IPS-NIHi11 (cell line): ENCODE measurements at places on chromosomes 5 and 9.
A peak's percentile ranks its signal among the peaks of the same experiment; 100 is the strongest.

GRCh38 chr9:99594056-99594780 lies 227.5 kb upstream of the NR4A3 start:
- DNase-seq = no peak

DNA sequence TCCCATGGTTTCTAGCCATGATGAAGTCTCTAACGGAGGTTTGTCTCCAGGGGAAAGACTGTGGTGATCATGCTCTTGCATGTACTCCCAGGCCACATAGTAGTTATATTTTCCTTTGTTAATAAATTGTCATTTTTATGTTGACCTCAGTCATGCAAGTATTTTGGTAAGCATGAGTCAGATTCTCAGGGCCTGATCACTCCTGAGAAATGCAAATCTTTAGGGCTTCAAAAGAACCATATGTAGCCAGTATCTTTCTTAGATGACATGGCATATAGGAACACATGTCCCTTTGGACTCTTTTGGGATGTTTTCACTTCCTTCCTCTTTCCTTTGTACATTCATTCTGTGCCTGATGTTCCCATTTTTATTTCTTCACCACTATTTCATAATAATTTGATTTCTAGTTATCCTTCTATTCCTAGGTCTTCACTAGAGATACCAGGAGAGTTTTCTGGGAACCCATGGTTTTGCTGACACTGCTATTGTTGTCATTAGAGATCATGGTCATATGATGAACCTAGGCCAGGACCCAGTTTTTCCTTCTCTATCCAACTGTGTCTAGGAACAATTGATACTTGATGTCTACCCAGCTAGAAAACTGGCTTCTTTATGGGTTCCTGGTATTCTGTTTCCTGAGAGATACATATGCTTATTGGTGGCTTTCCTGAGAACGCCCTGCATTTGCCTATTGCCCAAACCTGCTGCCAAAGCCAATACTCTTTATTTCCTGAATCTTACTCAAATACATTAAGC lies 248.1 kb upstream of the NREP start:
- no peak for DNase-seq

- no peak for DNase-seq
These were observed 12.9 kb downstream of the DYNC2I2 start for GRCh38 chr9:128643519-128644300.

DNA sequence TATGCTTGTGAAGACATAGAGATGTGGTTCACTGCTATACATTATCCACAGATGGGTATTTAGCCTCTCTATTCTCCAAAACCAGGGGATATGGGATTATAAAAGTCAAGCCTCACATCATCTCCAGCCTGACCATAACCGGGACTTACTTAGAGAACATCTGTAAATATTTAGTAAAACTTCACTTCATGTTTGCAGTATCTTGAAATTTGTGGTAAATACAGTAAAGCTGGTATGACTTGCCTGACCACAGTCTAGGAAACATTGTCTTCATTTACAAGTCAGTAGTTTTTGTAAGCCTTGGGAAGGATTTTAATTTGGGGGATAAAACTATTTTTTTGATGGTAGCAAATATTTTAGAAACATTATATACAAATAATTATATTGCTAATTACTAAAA lies 64.2 kb downstream of the MAST4 start:
- DNase-seq = no peak

DNA sequence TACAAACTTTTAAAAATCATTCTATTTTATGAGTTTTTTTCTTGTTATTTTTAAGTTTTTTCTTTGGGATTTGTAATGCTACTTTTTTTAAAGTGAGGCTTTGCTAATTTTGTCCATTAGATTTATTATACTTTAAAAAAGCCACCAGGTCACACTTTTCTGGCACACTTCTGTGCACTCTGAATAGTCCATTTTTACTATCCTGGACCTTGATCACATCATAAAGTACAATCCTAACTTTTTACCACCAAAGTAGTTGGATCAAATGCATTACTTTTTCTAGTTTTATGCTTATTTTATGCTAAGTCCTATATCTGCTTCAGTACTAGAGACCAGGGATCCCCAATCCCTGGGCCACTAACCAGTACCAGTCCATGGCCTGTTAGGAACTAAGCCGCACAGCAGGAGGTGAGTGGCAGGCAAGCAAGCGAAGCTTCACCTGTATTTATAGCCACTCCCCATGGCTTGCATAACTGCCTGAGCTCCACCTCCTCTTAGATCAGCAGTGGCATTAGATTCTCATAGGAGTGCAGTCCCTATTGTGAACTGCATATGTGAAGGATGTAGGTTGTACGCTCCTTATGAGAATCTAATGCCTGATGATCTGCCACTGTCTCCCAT lies 16.0 kb downstream of the FRRS1L start:
- DNase-seq = no peak

GRCh38 chr5:171957591-171958251 lies 48.7 kb downstream of the FBXW11 start:
- DNase-seq = no peak

- DNase-seq = no peak
These were observed 83.5 kb downstream of the ARHGAP26 start for GRCh38 chr5:142853682-142854081.

GRCh38 chr9:8858596-8859161 lies 1059.1 kb upstream of the DMAC1 start:
- peak; percentile 8 for DNase-seq

GRCh38 chr5:133635051-133635450 lies 22.7 kb upstream of the FSTL4 start:
- no peak for DNase-seq

DNA sequence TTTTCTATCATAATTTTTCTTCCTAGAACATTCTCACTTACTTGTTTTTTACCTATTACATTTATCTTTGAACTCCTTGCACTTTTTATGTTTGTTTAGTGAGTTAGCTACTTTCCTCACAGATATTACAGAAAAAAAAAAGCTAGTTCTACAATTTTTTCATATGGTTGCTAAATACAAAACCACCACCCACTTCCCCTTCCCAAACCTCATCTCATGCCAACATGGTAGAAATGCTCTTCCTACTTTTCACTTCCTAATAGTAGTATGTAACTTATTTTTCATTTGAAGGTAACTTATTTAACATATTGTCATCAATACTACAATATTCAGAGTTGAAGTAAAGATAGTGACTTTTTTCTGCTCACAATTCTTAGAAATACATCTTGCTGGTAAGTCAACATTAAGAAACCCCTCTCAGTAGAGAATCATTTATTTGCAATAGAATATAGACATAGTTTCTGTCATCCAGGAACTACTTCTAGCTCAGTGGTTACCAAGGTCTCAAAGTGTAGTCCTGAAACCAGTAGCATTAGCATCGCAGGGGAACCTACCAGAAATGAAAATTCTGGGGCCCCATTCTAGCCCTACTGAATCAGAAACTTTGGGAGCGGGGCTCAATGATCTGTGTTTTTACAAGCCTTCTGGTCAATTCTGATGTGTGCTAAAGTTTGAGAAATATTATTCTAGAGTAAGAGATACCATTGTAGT lies 1124.6 kb downstream of the DTWD2 start:
- no peak for DNase-seq

DNA sequence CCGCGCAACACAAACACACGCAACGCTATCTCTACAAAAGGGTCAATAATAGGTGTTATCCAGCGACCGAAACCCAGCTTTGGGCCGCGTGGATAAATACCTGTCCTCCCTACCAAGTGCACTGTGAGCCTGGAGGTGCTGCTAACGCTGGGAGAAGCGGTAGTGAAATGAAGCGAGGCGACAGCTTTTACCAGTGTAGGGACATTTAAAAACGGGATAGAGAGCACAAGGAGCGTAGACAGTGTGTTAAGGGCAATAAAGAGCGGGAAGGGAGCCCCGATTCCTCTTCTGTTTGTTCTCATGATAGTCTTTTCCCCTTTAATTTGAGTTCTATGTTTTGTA lies 421 bp upstream of the DEPDC1B start:
- no peak for DNase-seq

GRCh38 chr9:78909566-78909965 lies 612.6 kb downstream of the PSAT1 start:
- DNase-seq = no peak

DNA sequence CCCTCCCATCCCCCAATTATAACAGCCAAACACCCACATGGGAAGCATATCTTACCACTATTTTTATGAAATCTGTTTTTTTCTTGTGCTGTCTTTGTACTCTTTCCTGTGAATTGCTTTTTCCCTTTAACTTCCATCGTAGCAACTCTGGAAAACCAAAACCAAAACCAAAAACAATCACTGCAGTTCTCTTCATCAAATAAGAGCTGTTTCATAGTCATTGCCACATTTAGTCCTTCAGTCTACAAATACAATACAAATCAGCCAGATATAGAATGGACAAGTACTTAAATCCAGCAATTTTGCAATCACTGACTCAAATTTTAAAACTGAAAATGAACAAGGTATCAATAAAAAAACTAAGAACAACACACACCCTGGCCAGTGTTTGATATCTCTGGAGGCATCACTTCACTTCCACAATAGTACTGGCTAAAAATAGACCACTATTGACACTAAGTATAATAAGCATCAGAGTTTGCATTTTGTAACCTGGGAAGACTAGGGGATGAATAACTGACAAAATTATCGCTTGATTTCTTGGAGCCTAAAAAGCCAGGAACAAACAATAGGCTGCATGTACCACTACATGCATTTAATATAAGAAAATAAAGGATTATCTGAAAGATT lies 5.4 kb downstream of the PUM3 start:
- DNase-seq = no peak

DNA sequence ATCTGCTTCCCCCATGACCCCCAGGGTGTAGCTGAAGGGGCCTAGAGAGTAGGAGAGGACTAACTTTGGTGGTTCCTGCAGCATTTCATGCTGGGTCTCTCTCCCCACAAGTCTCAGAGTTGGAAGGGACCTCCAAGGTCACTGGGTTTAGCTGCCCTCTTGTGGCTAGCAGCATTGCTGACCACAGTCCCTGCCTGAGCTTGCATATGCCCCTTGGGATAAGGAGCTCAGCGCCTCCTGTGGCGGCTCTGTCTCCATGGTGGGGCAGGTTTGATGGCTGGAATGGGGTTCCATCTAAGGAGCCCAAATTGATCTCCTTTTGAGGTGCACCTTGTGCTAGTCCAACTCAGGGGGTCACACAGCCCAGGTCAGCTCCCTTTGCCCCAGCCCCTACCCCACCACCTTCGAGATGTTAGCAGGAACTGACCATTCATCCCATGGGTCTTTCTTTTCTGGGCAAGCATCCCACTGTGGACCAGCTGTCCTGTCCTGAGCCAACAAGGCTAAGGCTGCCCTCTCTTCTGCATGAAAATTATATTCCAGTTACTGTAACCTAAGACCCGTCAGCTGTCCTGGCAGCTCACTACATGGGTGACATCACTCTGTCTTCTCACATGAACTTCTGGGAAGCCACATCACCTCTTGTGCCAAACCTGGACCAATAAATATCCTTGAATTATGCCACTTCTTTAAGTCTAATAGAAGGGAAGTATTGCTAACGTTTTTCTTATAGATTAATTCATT lies 196.2 kb downstream of the HSPA4 start:
- DNase-seq = peak; percentile 79

DNA sequence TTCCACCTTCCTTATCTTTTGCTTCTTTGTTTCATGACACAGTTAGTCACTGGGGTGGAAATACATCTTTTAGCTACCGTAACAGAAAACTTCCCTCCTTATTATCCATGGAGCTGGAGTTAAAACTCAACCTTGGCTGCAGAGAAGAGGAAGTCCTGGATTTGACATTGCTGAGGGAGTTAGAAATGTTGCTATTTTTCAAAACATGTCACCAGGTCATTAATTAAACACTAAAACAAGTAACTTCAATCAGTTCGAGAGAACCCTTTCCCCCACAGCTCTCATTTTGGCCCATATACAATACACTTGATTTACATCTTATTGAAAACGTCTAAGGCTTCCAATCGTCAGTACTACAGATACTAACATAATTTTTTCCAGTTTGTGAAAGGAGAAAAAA lies 237.9 kb upstream of the CD180 start:
- DNase-seq = no peak

DNA sequence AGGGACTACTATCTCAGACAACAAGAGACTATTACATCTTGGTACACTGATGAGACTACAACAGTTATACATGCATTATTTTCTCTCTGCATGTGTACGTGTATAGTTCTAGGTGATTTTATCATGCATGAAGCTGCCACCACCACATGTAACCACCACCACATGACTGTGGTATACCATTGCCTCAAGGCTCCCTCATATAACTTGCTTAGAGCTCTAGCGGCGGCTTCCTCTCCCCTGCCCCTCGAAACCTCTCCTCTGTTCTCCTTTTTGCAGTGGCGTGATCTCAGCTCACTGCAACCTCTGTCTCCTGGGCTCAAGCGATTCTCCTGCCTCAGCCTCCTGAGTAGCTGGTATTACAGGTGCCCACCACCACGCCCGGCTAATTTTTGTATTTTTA lies 162.3 kb downstream of the AOPEP start:
- no peak for DNase-seq

DNA sequence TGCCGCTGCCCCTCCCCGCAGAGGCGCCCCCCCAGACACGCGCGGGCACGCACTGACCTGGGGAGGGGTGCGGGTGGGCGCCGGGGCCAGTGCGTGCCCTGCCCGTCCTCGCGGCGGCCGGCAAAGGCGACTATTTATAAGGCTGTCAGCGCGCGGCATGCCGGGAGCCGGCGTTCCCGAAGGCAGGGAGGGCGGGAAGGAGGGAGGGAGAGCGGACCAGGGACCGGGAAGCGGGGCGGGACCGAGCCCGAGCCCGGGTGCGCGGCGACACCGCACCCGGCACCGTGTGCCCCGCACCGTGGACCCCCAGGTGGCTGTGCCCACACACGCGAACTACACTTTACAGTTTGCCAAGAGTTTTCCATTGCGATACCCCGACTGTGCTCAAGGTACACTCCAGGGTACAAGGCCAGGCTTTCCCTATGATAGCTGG lies at the start of gene AK1:
AK1 (minus strand) TSS at position 110 of the 433 bp plus-strand sequence. CDS start 3,058 bp downstream, outside the sequence.
- DNase-seq = peak; percentile 89

- no peak for DNase-seq
These were observed 19.3 kb downstream of the DMRT3 start for GRCh38 chr9:995781-996180.

DNA sequence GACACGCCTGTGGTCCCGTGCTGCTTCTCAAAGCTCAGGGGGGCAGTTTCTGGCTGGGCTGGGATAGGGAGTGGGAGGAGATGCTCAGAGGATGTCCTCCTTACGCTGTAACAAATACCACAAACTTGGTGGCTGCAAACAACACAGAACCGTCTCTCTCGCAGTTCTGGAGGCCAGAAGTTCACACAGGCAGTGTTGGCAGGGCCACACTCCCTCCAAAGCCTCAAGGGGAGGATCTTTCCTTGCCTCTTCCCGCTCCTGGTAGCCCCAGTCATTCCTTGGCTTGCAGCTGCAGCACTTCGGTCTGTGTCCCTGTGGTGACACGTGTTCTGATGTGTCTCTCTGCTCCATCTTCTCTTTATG lies 10.4 kb upstream of the ORM1 start:
- DNase-seq = no peak

GRCh38 chr9:137620048-137620405 lies 1.2 kb downstream of the EHMT1 start:
- no peak for DNase-seq
